ENCODE measurements at places on chromosomes 6 and 20.

DNA sequence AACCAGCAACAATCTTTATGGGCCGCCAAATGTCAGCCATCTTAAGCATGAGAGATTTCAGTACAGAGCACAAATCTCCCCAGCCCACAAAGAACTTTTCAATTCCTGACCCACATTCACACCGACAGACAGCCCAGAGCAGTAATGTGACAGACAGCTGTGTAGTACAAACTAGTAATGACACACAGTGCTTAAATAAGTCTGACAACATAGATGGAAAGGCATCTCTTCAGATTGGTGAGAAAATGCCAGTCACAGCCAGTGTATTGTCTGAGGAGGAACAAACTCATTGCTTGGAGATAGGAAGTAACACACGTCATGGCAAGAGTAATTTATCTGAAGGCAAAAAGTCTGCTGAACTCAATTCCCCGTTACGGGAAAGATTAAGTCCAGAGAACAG is 36.0 kb downstream of the KIZ start:
- DNase-seq = no peak

DNA sequence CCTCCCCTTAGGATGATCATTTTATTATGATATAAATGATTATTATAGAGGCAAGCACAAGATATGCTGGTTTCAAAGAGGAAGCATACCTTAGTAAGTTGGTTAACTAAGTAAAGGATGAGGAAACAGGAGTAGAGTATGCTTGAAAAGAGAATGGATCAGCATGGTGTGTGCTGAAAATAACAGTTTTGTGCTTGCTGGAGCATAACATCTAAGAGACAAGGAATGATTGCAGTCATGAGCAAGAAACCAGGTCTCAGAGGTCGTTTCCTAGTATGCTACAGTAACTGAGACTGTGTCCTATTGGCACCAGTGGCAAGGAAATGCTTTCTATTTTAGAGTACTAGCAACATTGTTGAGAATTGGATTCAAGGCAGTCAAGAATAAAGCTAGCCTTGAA is 34.1 kb downstream of the CDC40 start:
- no peak for DNase-seq

DNA sequence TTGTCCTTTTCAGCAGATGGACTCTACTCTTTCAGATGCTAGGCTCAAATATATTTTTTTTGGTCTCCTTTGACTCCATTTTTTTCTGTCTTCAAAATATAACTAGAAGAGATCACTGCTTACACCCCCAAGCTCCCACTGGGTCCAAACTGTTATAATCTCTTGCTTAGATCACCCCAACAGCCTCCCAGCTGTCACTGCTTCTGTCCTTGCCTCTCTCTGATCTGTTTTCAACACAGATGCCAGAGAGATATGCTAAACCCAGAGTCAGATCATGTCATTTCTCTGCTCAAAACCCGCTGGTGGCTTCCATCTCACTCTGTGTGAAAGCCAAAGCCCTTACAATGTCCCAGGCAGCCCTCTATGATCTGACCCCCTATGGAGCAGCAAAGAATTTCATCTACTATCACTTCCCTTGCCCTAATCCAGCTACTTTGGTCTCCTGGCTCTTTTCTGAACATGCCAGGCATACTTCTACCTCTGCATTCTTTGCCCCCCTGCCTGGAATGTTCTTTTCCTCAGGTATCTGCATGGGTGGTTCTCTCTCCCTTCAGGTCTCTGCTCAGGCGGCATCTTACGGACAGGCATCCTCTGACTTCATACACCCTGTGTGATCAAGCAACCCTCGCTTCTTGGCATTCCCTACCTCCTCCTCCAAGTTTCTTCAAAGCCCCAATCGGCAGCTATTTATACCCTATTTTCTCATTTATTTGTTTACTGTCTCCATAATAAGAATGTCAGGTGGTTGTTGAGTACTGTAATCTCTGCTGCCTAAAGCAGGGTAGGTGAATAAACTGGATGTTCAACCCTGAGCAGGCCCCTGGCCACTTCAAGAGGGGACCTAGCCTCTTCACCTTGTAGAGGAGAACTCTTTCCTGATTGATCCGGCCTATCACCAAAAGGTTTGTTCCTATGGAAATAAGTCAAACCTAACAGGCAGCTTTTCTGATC is 43.6 kb upstream of the SLC4A11 start:
- no peak for DNase-seq

DNA sequence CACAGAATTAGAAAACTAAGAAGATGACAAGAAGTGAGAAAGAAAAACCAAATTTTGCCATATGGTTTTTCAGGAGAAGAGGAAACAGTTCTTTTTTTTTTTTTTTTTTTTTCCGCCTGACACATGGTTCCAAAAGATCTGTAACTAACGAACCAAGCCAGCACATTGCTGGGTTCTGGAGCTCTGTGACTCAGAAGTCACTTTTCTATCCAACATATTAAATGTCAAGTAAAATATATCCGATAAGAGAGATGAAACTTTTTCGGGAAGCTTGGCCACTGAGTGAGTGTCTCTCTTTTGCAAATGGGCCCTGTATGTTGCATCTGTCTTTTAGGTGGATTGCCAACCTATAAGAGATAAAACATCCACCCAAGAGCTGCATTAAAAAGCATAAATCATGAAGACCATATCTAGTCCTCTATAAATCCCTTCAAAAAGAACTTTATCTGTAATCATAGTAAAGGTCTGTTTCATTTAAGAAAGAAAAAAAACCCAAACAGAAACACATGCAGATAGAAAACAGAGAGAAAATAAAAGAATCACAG is 4.6 kb downstream of the METTL24 start:
- DNase-seq = no peak

- DNase-seq = no peak
Measured at GRCh38 chr6:112370946-112371345, 23.8 kb downstream of the RFPL4B start.

GRCh38 chr6:155580904-155581303 is 125.3 kb upstream of the NOX3 start:
- no peak for DNase-seq

DNA sequence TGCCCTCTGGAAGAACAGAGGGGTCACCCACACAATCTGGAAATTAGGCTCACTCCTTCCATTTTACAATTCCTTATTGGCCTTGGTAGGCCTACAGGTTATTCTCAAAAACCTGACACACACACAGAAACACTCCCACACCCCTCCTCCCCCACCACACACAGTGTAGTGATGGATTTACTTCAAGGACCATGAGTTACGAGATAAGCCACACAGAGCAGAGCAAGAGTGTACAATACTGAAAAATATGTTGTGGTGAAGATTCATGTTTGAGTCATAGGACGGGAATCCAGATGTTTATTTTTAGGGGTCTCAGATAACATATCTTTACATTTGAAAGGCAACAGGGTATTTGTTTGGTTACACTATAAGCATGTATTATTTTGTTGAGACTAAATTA is 291.9 kb downstream of the PLCB1 start:
- no peak for DNase-seq

GRCh38 chr6:170221753-170222400 is 69.0 kb downstream of the DLL1 start:
- DNase-seq = no peak

- DNase-seq = no peak
Measured at GRCh38 chr20:1800180-1800579, 95.0 kb upstream of the SIRPA start.

- no peak for DNase-seq
Measured at GRCh38 chr6:128365520-128366160, 154.8 kb downstream of the PTPRK start.

DNA sequence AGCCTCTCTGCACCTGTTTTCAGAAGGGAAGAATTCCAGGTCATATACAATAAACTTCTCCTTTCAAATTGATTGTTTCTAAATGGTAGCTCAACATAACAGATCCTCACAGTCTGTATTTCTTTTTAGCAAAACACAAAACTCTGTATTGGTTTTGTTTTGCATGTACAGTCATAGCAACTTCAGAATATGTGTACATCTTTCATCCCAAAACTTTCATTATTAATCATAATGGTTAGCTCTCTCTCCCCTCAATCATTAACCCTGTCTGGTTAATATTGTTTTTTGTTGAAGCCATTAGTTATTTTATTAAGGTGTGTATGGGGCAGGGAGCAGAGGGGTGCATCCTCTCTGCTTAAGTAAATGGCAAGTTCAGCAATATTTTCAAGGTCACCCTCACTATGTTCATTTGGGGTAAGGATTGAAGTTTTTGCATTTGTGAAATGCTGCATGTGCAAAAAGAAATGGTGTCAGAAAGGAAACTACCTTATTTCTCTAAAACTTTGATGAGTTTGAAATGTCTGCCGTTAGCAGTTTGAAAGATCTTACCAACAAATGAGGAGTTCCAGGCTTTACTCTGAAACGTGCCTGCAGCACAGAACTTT is 136.8 kb upstream of the BTBD3 start:
- no peak for DNase-seq

DNA sequence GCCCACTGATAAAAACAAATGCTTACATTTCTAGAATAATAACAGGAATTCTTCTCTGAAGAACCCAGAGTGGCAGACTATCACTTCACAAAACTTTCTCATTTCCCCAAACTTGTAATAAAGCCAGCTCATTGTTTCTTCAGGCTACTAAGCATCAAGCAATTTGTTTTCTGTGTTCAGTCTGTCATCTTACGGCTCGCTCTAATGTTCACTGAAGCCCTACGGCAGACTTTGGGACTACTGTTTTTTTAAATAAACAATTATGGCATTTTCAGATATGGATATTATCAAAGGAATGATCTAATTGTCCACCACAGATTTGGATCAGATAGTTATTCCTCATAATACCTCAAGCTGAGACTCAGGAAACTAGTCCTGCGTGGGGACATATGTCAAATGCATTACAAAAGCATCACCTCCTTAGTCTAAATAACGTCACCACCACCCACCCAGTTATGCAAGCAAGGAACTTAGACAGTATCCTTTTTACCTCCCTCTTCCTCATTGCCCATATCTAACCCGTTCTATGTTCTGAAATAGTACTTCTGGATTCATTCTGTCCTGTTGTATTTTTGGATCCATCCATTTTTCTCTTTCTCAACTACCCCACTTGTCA is 415.1 kb downstream of the PLCB1 start:
- no peak for DNase-seq

- DNase-seq = no peak
Measured at GRCh38 chr6:116511424-116512110, at the start of gene CALHM5. CALHM5 (plus strand) TSS chr6:116511639; CDS start chr6:116511697, 58 bp downstream.

- no peak for DNase-seq
Measured at GRCh38 chr6:151242420-151242861, 2.7 kb downstream of the AKAP12 start.

- no peak for DNase-seq
Measured at GRCh38 chr6:16389642-16390041, 151.3 kb downstream of the GMPR start.

DNA sequence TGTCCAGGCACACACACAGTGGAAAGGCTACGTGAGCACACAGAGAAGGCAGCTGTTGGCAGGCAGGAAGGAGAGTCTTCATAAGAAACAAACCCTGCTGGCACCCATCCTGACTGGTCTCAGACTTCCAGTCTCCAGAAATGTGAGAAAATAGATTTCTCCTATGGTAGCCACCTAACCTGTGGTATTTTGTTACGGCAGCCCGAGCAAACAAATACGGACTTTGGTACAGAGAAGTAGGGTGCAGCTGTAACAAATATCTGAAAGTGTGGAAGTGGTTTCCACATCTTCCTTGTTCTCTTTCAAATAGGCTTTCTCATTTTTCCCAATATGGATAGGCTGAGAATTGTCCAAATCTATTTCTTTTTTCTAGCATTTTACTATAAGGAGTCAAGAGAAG is 94.6 kb downstream of the ADGB start:
- no peak for DNase-seq

DNA sequence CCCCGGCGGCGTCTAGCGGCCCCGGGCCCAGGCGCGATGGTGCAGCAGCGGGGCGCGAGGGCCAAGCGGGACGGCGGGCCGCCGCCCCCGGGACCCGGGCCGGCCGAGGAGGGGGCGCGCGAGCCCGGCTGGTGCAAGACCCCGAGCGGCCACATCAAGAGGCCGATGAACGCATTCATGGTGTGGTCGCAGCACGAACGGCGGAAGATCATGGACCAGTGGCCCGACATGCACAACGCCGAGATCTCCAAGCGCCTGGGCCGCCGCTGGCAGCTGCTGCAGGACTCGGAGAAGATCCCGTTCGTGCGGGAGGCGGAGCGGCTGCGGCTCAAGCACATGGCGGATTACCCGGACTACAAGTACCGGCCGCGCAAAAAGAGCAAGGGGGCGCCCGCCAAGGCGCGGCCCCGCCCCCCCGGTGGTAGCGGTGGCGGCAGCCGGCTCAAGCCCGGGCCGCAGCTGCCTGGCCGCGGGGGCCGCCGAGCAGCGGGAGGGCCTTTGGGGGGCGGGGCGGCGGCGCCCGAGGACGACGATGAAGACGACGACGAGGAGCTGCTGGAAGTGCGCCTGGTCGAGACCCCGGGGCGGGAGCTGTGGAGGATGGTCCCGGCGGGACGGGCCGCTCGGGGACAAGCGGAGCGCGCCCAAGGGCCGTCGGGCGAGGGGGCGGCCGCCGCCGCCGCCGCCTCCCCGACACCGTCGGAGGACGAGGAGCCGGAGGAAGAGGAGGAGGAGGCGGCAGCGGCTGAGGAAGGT is 715 bp downstream of the SOX12 start:
- DNase-seq = peak; percentile 43

- no peak for DNase-seq
Measured at GRCh38 chr6:168016721-168017525, 19.5 kb downstream of the KIF25 start.

DNA sequence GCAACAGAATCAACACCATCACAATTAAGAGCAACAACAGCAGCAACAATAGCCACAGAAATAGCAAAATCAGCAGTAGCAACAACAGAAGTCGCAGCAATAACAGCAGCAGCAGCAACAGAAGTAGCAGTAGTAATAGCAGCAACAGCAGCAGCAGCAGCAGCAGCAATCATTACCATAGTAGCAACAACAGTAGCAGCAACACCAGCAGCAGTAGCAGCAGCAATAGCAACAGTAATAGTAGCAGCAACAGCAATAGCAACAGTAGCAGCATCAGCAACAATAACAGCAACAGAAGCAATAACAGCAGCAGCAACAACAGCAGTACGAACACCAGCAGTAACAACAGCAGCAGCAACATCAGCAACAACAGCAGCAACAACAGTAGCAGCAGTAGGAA is 39.8 kb downstream of the SLC22A2 start:
- no peak for DNase-seq

DNA sequence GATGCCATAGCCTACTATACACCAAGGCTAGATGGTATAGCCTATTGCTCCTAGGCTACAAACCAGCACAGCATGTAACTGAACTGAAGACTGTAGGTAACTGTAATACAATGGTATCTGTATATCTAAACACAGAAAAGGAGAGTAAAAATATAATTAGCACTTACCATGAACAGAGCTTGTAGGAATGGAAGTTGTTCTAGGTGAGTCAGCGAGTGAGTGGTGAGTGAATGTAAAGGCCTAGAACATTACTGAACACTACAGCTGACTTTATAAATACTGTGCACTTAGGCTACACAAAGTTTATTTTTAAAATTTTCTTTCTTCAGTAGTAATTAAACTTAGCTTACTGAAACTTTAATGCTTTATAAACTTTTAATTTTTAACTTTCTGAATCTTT is 129.5 kb downstream of the BTBD9 start:
- DNase-seq = no peak

DNA sequence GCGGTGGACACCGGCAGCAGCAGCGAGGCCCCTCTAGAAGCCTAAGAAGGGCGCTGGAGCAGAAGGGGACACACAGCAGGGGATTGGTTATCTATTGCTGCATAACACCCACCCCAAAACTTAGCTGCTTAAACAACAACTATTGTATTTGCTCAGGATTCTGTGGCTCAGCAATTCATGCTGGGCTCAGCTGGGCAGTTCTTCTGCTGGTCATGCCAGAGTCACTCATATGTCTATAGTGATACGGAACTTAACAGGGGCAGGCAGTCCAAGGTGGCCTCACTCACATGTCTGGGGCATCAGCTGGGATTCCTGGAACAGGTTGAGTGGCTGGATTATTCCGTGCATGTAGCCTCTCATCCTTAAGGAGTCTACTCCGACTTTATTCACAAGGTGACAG is 17.6 kb upstream of the PPP1R16B start:
- no peak for DNase-seq
